ENCODE measurements at places on chromosomes 11 and 22.
A peak's percentile ranks its signal among the peaks of the same experiment; 100 is the strongest.

GRCh38 chr22:20542736-20543135 lies 35.3 kb downstream of the MED15 start:
- no peak for DNase-seq

GRCh38 chr11:78791254-78791653 lies 216.6 kb upstream of the NARS2 start:
- no peak for DNase-seq

DNA sequence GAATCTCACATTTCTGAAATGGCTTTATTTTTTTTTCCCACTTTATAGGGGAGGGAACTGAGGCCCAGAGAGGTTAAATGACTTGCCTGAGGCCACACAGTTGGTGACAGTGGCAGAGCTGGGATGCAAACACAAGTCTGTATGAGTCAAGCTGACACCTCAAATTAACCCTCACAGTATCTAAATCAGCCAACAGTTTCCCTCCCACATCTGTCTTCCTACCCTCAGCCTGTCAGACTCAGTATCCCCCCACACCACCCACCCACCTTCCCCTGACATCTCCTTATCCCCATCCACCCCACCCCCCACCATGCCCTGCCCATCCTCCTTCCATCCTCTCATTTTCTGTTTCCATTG lies 95.2 kb downstream of the TP53I11 start:
- no peak for DNase-seq

DNA sequence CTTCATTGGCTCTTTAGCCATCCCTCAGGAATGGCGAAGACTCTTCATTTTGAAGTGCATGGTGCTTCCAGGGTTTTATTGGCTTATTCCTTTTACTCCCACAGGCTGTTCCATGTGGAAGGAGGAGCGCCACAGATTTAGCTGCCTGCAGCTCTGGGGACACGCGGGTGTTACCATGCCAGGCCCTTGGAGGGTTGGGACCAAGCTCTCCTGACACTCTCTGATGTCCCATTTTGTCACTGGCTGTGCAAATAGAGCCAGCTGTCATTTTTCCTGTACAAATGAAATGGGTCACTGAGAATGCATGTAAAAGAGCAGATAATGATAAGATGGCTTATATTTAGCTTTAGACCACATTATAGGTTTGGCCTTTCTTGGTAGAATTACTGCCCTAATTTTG lies 9.2 kb downstream of the THYN1 start:
- no peak for DNase-seq

DNA sequence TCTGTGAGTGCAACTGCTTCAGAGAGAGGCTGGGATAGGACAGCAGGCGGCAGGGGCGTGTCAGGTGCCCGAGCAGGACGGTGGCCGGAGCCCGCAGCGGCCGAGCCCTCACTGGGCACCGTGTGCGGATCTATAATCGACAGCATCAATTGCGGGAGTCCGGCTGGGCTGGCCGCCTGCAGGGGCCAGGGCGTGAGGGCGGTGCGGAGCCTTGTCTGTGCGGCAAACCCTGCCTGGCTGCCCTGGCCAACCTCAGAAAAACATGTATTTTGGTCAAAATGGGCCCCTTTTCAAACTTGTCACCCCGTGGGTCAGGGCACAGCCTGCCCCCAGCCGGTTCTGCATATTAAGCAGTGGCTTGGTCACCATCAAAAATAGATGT lies 91.3 kb upstream of the KCNQ1OT1 start:
- peak; percentile 45 for DNase-seq

DNA sequence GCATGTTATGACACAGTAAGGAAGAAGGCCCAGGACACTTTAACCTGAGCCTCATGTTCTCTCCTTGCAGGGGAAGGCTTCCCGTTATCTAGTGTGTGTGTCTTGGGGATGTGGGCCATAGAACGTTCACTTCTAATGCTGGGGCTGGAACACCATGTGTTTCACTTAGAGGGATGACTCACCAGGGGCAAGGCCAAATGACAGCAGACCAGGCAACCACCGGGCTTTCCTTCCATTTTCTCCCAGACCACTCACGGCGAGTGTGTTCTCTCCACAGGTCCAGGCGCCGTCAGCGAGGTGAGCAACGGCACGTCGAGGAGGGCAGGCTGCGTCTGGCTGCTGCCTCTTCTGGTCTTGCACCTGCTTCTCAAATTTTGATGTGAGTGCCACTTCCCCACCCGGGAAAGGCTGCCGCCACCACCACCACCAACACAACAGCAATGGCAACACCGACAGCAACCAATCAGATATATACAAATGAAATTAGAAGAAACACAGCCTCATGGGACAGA lies 964.4 kb downstream of the NTM start:
- no peak for DNase-seq

DNA sequence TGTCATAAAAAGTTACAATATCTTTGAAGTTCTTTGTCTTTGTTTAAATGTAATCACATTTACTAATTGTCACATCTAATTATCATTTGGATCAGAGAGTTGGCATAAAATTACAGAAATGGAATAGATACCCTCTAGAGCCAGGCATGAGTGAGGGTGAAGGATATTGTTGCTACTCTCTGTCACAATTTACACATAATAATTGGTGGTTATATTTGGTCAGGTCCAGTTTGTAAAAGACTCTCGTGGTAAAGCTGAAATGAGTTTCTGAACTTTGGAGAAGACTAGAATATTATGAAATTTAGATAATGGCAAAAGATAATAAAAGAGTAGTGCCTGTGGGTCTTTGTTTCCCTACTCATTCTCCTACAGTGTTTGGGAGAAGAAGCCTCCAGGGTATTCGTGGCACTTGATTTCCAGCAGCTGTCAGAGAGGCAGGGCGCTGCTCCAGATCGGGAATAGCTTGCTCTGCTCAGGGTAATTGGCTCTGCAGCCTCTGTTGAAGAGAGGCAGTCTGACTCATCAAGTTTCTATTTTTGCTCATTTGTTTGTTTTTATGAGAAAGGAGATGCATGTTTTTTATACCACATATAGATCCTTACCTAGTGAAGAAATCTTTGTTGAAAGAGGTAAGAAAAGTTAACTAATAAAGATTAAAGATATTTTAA lies 349.9 kb downstream of the CNTN5 start:
- DNase-seq = no peak

DNA sequence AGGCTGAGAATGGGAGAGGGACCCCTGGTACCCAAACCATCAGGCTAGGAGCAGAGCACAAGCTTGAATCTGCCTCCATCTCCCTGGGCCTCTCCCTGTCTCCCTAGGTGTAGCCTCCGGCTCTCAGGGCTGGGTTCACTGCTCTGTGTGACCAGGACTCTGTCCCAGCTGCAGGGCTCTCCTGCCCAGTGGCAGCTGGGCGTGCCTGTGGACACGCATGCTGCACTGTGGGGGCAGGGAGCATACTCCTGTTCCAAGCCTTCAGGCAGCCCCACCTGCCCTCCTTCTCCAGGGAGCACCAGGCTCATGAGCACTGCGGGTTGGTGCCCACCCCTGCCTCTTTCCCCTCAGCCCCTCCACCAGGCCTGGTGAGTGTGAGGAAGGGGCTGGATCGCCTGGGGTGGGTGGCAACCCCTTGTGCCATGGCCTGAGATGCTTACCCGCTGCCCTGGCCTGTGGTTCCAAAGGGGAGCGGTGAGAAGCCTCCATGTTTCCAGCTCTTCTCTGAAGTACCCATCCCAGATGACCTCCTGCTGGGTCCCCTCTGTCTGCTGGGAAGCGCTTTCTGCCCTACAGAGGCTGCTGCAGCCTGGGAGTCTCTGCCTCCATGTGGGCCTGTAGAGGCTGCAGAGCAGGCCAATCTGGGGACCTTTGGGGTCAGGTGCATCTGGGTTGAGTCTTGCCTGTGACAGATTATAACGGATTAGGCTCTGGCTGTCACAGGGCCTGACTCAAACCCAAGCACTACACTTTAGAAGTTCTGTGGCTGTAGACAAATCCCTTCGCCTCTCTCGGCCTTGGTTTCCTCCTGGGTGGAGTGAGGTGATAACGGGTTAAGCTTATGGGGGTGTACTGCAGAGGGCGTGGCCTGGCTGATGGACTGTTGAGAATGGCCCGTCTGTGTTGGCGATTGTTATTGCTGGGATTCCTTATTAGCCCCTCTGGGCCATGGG lies 43.7 kb downstream of the WNT11 start:
- no peak for DNase-seq

DNA sequence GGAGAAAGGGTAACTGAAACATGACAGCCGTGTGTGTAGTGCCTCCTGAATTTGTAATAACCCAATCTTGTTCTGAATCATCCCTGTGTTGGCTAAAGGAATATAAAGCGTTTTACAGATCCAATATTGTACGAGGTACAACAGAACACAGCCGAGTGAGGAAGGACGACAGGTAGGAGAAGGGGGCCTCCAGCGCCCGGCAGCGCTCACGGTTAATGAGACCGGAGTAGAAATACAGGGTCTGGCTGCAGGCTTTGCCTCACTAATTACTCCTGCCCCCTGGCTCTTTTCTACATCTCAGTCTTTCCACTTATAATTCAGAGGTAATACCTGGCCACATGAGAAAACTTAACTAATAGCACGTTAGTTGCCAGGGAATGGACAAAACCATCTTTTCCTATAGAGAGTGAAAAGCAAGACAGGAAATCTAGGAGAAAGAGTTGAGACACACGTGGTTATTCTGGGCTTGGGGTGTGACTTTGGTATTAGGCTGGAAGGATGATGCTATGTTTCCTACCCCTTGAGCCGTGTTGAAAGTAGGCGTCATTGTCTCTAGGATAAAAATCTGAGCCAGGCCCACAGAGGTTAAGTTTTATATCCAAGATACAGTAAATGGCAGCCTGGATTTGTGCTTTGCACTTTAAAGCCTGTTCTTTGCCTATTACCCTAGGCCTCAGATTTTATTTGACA lies 54.1 kb downstream of the GRIK4 start:
- no peak for DNase-seq

DNA sequence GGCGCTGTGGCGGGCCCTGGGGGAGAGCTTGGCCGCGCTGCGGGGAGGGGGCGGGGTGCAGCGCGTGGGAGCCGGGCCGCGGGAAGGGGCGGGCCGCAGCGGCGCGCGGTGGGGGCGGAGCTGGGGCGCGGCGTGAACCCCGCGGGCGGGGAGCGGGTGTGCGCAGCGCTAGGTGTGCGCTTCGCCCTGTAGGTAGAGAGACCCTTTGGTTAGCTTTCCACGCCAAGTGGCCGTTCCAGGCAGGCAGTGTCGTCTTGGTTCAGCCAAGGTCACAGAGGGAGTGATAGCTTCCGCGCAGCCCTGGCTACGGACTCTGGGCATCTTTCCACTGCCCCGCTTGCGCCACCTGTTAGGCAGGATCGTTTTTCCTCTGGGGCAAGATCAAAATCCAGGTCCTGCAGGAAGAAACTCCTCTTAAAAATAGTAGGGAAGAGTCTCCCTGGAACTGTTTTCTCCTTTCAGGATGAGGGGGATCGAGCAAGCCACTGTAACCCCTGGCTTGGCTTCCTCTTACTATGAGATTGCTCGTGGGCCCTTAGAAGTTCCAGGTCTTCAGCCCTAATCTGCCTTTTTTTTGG lies 434 bp downstream of the BANF1 start:
- peak; percentile 74 for DNase-seq

GRCh38 chr11:111845276-111846028 lies 25.9 kb downstream of the ALG9 start:
- DNase-seq = no peak

GRCh38 chr11:9263840-9264315 lies 1.3 kb downstream of the DENND5A start:
- DNase-seq = no peak

DNA sequence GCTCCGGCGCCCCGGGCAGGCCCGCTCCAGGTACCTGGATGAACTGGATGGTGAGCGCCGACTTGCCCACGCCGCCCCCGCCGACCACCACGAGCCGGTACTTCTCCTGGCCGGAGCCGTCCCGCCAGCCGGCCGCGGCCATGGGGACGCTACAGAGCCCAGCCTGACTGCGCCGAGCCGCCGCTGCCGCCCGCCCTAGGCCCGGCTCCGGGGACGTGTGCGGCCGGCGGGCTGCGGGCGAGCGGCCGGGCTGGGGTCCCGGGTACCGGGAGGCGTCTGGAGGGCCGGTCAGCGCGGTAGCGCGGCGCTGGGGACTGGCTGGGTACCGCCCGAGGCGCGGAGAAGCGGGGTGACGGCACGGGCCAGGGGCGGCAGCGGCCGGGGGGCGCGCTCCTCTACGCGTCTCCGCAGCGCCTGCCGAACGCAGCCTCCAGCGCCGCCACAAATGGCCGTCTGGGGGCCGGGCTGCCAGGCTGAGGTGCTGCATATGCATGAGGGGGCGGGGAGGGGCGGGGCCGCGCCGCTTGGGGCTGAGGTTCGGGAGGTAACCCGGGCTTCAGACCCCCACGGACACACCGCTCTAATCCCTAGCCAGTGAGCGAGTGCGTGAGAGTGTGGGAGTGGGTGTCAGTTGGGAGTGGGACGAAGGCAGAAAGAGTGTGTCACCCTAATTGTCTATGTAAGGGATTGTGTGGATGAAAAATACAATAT lies at the start of gene RRAS2:
Gene RRAS2 (minus strand): TSS at position 455 of the 711 bp plus-strand sequence. CDS start 313 bp downstream, at position 142.
- DNase-seq = peak; percentile 84

Data from right forelimb (tissue), 1 donor.